Left renal cortex interstitium (tissue), 4 donors: ENCODE measurements at places on chromosomes 3 and 15.

DNA sequence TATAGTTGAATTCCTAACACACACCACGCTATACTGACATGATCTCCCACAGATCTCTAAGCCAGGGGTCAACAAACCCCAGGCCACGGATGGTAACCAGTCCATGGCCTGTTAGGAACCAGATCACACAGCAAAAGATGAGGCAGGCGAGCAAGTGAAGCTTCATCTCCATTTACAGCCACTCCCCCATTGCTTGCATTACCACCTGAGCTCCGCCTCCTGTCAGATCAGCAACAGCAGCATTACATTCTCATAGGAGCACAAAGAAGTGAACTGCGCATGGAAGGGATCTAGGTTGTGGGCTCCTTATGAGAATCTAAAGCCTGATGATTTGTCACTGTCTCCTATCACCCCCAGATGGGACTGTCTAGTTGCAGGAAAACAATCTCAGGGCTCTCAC lies 2.7 kb downstream of the PDCD7 start:
- no peak for DNase-seq

DNA sequence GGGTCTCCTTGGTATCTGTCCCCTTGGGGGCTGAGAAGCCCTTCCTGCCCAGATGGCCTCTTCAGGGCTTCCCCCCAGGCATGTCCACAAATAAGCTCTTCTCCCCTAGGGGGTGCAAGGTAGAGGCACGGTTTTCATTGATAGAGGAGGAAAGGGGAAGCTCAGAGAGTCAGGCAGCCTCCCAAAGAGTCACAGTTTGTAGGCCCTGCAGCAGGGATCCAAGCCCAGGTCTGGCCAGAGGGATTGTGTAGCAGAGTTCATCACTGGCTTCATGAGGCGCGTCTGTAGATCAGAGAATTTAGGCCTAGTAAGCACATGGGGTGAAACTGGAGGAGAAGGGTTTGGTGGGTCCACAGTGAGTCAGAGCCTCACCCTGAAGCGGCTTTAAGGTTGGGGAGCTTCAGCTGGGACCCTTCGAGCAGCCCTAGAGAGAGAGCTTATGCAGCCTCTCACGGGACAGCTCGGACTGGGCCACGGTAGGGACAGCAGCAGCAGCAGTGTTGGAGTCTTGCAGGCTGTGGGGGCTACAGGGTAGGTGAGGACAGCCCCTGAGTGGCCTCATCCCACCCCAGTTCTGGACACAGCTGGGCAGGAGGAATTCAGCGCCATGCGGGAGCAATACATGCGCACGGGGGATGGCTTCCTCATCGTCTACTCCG lies 37.5 kb upstream of the ESYT3 start:
- DNase-seq, result no peak

GRCh38 chr3:188670446-188670845 lies 501.3 kb upstream of the TPRG1 start:
- no peak for DNase-seq

GRCh38 chr3:32438596-32439344 lies 47.1 kb downstream of the CMTM7 start:
- no peak for DNase-seq

DNA sequence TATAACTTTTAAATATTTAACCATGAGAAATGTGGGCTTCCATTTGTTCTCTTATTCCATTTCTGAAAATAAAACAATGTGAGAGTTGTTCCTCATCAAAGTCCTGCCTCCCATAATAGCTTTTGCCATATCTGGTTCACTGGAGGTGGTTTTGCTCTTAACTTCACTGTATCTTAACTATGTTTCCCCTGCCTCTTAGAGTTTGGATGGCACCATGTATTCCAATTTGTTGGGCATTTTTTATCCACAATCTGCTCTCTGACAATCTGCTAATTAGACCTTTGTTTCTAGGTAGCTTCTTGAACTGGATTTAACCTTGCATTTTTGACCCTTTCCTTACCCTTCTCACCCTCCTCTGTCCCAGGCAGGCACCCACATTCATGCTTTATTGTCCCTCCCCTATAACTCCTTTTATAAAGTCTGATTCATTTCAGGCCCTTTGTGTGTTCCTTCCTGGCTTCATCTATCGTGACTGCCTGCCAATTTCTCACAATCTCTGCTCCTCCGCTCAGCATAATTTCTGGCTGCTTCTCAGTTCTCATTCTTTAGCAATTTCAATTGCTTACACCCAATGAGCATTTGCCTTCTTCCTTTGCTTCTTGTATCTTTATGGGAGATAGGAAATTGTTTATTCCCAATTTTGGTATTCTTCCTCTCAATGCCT lies 144.2 kb upstream of the ARHGEF26 start:
- no peak for DNase-seq

GRCh38 chr3:94460931-94461330 lies 398.1 kb downstream of the NSUN3 start:
- no peak for DNase-seq

DNA sequence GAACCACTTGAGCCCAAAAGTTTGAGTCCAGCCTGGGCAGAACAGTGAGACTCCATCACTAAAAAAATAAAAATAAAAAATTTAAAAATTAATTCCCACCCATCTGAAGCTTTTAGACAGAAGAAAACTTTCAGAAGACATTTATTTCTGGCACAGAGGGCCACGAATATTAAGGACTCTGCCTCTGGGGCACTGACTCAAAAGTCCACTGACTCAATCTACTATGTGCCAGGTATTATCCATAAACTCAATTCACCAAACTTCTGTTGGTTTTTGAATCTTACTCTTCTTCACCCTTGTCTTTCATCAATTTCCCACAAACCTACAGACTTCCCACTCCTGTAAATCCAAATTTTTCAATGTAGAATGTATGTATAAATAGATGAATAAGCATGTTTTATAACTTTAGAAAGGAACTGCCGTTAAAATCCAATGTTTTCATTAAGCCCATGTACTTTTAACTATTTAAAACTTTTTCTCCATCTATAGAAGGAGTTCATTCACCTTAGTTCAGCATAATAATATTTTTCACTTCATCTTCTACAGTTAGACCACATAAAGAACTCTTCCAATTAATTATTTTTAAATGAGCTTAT lies 19.9 kb downstream of the ATP13A3 start:
- DNase-seq, result no peak

- no peak for DNase-seq
Measured at GRCh38 chr15:38470816-38471215, 16.9 kb downstream of the FAM98B start.
